ENCODE measurements at places on chromosomes 3 and 15.

GRCh38 chr3:30964612-30965011, 70.2 kb upstream of the GADL1 start:
- no peak for DNase-seq

DNA sequence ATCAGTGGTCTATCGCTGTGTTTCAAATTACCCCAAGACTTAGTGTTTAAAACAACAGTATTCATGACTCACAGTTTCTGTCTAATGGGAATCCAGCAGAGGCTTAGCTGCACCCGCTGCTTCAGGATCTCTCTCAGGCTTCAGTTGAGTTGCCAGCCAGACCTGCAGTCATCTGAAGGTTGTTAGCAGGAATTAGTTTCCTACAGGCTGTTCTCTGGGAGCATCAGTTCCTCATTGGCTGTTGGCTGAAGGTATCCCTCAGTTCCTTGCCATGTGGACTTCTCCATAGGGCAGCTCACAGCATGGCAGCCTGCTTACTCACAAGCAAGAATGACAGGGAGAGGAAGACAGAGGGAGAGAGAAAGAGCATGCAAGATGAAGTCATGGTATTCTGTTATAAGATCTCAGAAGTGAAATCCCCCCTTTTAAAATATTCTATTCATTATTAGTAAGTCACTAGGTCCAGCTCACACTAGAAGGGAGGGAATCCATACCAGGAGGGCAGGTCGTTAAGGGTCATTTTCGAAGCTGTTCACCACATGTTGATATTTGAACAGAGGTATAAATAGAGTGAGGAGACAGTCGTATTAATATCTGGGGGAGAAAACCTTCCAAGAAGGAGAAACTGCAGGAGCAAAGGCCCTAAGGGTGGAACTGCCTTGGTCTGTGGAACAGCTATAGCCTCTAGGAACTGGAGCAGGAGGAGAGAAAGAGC, 473.9 kb upstream of the PPP2R3A start:
- DNase-seq = no peak

- peak; percentile 98 for DNase-seq
These were observed at the start of gene P2RY1 for GRCh38 chr3:152834776-152835600. Gene P2RY1, plus strand, starts transcription at chr3:152835131. Its CDS starts 652 bp downstream, at chr3:152835783.

- DNase-seq = peak; percentile 9
These were observed 221.8 kb downstream of the CBLB start for GRCh38 chr3:105647047-105647446.
